ENCODE measurements at places on chromosomes 11 and 22.

- no peak for DNase-seq
Measured at GRCh38 chr11:63505857-63506528, at the start of gene LGALS12. TSS of gene LGALS12 (plus strand) at chr11:63506084. CDS start at chr11:63506459, 375 bp downstream.

GRCh38 chr11:115266066-115266639, 238.1 kb downstream of the CADM1 start:
- no peak for DNase-seq

DNA sequence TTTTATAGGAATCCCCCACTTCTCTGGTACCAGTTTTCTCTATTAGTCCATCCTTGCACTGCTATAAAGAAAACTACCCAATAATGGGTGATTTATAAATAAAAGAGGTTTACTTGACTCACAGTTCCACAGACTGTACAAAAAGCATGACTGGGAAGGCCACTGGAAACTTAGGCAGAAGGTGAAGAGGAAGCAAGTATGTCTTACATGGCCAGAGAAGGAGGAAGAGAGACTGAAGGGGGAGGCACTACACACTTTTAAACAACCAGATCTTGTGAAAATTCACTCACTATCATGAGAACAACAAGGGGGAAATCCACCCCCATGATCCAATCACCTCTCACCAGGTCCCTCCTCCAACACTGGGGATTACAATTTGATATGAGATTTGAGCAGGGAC, 68.9 kb upstream of the GNAZ start:
- DNase-seq, result no peak

- no peak for DNase-seq
Measured at GRCh38 chr11:86592047-86592591, 80.3 kb downstream of the ME3 start.

GRCh38 chr11:117623831-117624271, 173.2 kb downstream of the DSCAML1 start:
- DNase-seq, result no peak

DNA sequence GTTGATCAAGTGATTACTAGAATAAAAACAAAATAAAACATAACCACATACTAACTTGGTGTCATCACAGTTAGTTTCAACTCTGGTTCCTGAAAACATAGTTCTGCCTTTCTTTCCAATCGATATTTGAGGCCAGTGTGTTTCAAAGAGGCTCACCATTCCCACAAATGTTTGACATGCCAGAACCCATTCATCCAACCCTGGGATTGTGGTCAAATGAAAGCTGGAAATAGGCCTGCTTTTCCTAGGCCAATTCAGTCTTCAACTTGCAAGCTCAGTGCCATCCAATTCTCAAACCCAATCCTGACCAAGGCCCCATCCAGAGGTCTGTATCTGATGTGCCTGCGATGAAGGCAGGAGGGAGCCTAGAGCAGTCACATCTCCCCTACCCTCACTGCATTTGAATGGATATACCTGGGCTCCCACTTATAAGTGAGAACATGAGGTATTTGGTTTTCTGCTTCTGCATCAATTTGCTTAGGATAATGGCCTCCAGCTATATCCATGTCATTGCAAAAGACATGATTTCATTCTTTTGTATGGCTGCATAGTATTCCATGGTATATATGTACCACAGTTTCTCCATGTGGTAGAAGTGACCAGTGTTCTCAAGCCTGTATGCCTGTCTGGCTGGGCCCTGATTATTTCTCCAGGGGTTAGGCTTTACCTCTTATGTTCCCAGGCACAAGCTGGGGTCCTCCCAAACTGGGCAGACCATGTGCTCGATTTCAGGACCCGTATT, 143.2 kb downstream of the SWAP70 start:
- no peak for DNase-seq
